ENCODE measurements at places on chromosomes 1 and 21.
A peak's percentile ranks its signal among the peaks of the same experiment; 100 is the strongest.

DNA sequence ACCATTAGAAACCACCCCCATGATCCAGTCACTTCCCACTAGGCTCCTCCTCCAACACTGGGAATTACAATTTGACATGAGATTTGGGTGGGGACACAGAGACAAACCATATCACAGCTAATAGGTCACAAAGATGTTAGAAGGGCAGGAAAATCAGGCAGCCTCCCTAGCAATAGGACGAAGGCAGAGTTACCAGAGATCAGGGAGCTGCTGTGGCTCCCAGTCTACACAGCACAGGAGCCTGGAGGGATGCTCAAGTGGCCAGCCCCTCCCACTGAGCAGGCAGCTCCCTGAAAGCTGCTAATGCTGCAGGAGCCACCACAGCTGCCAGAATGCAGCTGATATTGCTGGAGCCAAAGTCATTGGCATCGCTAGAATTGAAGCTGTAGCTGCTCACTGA is 51.0 kb downstream of the CR1L start:
- no peak for DNase-seq

DNA sequence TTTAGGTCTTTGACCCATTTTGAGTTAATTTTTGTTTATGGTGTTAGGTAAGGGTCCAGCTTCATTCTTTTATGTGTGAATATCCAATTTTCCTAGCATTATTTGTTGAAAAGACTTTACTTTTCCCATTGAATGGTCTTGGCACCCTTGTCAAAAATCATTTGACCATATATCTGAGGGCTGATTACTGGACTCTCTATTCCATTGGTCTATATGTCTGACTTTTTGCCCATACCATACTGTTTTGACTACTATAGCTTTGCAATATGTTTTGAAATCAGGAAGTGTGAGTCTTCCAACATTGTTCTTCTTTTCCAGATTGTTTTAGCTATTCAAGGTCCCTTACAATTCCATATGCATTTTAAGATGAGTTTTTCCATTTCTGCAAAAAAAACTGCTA is 11.4 kb upstream of the CCSAP start:
- DNase-seq = no peak

DNA sequence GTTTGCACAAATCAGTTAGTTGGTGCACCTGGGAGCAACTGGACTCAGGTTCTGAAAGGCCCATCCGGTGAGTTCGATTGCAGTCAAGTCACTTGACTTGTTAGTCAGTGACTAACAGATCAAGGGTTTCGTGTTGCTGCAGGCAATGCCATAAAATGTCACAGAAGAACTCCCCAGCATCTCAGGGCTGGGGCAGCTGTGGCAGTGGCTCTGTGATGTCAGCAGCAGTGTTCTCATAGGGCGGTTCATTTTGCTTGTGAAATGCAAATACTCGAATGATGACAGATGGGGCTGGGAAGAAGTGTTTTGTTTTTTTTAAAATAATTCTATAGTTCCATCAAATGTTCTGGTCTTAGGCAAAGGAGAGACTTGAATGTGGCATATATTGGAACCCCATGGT is 287.8 kb downstream of the LMX1A start:
- no peak for DNase-seq

- no peak for DNase-seq
Observed at GRCh38 chr1:151494741-151495281, 16.4 kb upstream of the CGN start.

DNA sequence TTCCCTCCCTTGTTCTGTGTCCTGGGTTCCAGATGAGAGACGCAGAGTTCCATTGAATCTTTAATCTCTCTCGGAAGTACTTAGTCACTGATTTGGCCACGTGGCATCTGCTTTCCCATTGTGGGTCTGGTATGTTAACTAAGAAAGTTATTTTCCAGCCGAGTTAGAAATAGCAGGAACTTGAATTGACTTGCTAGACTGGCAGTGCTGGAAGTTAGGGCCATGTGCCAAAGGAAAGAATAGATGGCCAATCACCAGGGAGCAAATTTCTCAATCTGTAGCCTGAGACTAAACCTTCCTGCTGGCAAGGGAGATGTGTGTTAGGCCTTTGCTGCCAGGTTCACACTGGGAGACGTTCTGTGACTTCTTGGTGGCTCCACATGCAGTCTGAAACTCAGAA is 24.2 kb upstream of the SLFNL1 start:
- no peak for DNase-seq

DNA sequence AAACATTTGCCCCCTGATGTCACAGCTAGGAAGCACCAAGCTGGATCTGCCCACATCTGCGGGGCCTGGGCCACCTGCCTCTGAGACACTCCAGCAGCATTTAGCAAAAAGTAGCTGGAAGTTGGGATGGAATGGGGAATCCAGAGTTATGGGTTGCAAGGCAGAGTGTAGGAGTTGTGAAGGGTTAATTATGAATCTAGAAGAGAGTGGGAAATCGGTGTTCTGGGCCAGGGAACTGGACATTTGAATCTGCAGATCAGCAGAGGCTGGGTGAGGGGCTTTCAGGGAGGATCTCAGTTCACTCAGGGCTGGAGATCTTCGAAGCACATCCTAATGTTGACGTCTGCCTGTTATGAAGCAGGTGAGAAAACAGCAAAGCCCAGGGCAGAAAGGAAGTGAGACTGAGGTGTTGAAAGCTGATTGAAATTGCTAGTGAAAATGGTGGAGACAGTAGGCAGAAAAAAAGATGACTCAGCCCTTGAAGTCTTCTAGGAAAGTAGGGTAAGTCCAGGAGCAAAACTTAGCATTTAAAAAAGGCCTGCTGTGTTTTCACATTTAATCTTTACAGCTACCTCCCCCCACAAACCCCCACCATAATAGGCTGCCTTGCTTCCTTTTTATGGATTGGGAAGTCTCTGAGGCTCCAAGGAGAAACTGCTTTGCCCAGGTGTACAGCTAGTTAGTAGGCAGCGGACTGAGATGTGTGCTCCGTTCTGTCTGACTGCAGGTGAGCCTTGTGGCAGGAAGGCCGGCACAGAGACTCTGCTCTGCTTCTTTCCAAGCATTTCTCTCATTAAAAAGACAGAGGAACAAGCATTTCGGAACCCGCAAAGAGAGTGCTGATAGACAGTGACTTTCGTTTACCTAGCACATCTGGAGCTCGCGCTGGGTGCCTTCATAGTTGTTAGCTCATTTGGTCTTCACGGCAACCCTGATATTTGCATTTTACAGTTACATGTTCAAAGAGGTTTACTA is 7.2 kb downstream of the VANGL1 start:
- DNase-seq = no peak

- no peak for DNase-seq
Observed at GRCh38 chr1:28323720-28324119, 5.1 kb upstream of the MED18 start.

- peak; percentile 35 for DNase-seq
Observed at GRCh38 chr1:68808351-68808750, 311.5 kb upstream of the DEPDC1 start.

DNA sequence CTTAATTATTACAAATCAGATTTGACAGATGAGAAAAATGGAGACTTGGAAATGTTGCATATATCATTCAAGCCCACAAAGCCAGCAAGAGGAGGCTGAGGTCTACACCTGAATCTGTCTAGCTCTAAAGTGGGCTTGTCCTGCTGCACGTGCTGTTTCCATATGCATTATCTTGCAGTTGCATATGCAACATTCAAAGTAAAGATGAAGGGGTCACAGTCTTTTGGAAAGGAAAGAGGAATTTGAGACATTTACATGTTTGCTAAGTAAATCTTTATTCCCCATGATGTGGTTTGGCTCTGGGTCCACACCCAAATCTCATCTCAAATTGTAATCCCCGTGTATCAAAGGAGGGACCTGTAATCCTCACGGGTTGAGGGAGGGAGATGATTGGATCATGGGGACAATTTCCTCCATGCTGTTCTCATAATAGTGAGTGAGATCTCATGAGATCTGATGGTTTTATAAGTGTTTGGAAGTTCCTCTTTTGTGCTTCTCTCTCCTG is 98.3 kb downstream of the BACH1 start:
- DNase-seq = no peak

Data from endothelial cell (in vitro differentiated cells).